Stimulated activated CD8-positive, alpha-beta memory T cell treated with anti-CD3 and anti-CD28 coated beads, Interleukin-2, amount 100 ng/mL, for 48 hours (primary cell): ENCODE measurements at places on chromosomes 1 and 21.

DNA sequence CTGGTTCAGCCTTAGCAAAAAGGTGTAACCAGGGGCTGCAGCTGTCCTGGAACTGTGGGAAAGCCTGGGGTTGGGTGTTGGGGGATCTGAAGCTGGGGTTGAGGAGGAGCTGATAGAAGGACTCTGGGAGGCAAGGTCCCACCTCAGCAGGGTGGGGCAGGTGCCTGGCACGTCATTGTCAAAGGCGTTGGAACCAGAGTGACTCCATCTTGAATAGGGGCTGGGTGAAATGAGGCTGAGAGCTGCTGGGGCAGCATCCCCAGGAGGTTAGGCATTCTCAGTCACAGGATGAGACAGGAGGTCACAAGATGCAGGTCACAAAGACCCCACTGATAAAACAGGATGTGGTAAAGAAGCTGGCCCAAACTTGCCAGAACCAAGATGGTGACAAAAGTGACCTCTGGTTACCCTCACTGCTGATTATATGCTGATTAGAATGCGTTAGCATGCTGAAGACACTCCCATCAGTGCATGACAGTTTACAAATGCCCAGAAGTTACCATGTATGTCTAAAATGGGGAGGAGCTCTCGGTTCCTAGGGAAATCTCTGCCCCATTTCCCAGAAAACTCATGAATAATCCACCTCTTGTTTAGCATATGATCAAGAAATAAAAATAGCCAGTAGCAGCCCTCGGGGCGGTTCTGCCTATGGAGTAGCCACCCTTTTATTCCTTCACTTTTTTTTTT is 85.4 kb downstream of the IER5 start:
- DNase-seq, result no peak

GRCh38 chr1:204487256-204487615 is 7.4 kb downstream of the PIK3C2B start:
- DNase-seq, result no peak

GRCh38 chr1:201890806-201891450 is 2.2 kb downstream of the SHISA4 start:
- no peak for DNase-seq

GRCh38 chr1:224504297-224505041 is 69.9 kb upstream of the WDR26 start:
- no peak for DNase-seq

DNA sequence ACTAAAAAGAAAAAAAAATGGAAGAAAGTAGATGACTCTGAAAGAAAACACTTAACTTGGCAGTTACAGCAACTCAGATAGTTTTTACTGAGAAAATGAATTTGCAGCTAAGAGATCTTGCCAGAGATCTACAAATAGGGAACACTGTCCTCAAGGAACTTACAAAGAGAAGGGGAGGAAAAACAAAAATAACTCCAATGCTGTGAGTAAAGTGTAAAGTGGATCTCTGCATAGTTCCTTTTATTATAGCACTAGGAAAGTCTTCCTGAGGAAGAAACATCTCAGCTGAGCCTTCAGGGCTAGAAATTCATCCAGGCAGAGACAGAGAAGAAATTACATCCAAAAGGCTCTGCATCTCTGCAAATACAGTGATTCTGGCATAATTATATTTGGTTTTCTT is 3.9 kb downstream of the CD1B start:
- no peak for DNase-seq

DNA sequence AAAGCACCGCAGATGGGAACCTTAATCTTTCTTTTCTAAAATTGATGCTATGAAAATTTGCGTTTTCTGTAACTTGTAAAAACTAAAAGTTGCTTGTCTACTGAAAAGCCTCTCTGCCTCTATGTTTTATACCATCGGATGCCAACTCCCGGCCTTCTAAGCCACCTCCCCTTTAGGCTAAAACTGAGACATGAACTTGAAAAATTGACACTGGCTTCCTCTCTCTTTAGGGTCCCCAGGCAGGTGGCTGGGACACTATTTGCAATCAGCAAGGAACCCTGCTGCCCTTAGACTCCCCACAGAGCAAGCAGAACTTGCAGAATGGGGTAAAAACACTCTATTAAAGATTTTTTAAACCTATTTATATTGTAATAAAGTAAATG is 151.1 kb upstream of the CAMK1G start:
- no peak for DNase-seq

GRCh38 chr1:15345705-15346345 is 63.9 kb upstream of the EFHD2 start:
- DNase-seq, result peak; percentile 46

- no peak for DNase-seq
Measured at GRCh38 chr1:26239936-26240335, 5.9 kb downstream of the CEP85 start.
